ENCODE measurements at places on chromosomes 1 and 21.

GRCh38 chr1:232667094-232667777, 37.3 kb upstream of the SIPA1L2 start:
- no peak for DNase-seq

- no peak for DNase-seq
Observed at GRCh38 chr1:4132352-4133296, 232.6 kb upstream of the C1orf174 start.

GRCh38 chr1:49106445-49106844, 329.8 kb upstream of the BEND5 start:
- no peak for DNase-seq

GRCh38 chr1:151864411-151864810, 10.9 kb upstream of the THEM5 start:
- no peak for DNase-seq

Measured in stimulated activated CD4-positive, alpha-beta T cell treated with anti-CD3 and anti-CD28 coated beads, Interleukin-1b, Interleukin-23, amount 100 ng/mL, for 1 hour (primary cell).